ENCODE measurements at places on chromosomes 16 and 17. TPM values are rescaled to one million over a fixed set of nuclear protein-coding genes. Genes with fewer than 3 reads are reported as not detected.

Gene CAPNS2
- 0.19 TPM for polyA plus RNA-seq

Gene KCNH6
- not detected for polyA plus RNA-seq

Gene PRR35
- not detected for polyA plus RNA-seq

- no peak for DNase-seq
Observed at GRCh38 chr17:78479369-78479768, 97.8 kb downstream of the DNAH17 start.

DNA sequence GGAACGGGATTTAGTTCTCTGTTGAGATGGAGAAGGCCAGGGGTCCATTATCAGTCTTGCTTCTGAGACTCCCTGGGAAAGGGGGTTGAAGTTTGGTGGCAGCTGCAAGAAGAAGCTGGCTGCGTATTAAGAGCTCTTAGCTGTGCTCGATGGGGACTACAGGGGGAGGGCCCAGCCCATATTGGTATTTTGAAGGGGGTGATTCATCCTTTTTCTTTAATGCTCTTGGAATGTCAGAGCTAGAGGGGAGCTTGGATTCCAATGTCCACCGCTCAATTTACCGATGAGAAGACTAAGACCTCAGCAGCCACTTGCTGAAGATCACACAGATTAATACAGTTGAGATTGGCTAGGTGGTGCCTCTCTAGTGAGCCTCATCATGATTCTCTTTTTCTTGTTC is 5.0 kb downstream of the NOG start:
- DNase-seq: peak; percentile 54

- DNase-seq: no peak
Observed at GRCh38 chr16:88014954-88015805, 63.9 kb downstream of the BANP start.

DNA sequence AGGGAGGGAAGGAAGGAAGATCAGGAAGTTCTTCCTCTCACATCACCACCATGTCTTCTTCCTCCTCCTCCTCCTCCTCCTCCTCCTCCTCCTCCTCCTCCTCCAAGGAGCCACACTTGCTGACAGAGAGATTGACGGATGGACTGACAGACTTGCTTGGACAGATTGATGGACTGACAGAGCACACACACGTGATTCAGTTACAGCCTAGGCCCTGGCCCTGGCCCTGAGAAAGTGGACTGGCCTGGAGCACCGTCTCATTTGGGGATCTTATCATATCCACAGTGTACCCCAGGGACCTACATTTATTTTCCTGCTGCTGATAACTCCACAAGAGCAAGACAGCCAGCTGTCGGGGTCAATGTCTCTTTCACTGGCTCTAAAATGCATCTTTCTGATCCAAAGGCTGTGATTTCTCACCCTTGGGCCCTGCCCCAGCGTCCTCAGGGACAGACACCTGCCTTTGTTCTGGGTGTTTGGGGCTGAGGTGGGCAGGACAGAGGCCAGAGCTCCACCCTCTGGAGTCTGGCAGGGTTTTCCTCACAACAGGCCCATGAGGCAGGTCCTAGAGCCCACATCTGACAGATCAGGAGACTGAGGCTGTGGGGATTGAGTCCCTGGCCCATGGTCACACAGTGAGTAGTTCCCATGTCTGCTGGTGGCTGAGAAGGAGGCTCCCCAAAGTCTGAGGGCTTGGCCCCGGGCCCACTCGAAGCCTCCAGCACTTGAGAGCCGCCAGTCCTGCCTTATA is 2.3 kb upstream of the P2RX1 start:
- no peak for DNase-seq

DNA sequence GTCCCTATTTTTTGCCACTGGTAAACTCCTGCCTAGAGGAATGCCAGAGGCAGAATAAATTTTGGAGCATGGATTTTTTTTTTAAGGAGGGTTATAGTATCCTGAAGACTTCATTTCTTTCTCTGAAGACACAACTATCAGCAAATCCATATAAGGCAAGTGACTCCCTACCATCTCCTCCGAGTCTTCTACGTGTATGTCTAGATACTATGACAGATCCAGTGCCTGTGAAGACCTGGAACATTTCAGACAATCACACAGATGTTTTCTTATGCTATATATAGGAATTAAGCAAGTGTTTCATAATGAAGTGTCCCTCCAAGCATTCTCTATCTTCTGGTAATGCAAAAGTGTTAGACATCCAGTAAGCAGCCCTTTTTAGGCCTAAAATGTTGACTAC is 255.5 kb upstream of the TBX2 start:
- no peak for DNase-seq

DNA sequence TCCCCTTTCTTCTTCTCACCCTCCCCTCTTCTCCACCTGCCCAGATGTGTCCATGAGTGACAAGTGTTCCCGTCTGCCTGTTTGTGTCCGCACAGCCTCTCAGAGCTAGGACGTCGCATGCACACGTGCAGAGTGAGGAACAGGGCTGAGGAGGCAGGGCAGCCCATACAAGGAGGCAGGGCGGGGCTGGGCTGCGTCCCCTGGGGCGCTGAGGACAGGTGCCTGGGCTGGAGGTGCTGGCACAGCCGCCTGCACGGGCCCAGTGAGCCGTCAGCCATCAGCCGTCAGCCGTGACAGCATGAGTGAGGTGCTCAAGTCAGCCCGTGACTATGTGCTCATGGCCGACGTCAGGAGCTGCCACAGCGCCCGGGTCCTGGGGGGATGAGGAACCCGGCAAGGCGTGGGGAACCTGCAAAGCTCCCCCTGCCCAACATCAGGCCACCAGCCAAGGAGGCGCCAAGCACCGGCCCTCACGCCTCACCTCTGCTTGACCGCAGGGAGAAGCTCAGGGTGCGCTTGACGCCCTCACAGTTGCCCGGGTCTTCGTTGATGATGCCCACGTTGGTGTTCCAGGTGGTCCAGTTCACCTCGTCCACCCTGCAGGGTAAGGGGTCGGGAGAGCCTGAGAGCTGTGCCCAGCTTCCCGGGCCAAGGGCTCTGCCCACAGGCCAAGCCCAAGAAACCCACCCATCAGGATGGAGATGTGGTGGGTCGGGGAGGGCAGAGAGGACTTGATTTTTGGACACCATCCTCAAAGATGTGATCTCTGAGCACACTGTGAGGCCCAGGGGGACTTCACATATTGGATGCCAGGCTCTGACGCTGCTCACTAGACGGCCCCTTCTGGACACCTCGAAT is 13.7 kb upstream of the TRPV3 start:
- no peak for DNase-seq

DNA sequence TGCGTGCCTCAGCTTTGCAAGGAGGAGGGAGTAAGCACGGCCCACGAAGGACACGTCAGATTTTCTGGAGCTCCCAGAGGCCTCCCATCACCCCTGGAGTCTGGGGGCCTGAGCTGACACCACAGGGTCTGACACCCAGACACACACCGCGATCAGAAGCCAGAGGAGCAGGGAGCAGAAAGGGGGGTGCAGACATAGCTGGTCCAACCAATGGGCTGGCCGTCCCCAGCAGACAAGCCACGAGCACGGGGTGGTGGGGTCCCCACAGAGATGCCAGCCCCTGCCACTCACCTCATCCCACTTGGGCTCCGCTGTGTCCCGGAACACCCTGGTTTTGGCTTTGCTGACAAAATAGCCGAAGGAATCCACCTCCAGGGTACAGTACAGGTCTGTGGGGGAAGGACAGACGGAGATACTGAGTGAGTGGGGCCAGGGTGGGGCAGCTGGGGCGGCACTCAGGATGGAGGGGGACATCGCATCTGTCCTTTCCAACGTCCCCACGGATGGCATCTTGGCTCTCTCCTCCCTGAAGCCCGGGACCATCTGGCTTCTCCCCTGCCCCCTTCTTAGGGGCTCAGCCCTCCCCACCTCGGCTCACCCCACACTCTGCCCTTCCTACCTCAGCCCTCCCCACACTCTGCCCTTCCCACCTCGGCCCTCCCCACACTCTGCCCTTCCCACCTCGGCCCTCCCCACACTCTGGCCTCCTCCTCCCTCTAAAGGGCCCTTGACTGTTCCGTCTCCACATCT is 53.5 kb downstream of the TIMM22 start:
- DNase-seq: no peak

GRCh38 chr17:80881306-80881705 is 110.3 kb upstream of the CHMP6 start:
- DNase-seq: no peak

DNA sequence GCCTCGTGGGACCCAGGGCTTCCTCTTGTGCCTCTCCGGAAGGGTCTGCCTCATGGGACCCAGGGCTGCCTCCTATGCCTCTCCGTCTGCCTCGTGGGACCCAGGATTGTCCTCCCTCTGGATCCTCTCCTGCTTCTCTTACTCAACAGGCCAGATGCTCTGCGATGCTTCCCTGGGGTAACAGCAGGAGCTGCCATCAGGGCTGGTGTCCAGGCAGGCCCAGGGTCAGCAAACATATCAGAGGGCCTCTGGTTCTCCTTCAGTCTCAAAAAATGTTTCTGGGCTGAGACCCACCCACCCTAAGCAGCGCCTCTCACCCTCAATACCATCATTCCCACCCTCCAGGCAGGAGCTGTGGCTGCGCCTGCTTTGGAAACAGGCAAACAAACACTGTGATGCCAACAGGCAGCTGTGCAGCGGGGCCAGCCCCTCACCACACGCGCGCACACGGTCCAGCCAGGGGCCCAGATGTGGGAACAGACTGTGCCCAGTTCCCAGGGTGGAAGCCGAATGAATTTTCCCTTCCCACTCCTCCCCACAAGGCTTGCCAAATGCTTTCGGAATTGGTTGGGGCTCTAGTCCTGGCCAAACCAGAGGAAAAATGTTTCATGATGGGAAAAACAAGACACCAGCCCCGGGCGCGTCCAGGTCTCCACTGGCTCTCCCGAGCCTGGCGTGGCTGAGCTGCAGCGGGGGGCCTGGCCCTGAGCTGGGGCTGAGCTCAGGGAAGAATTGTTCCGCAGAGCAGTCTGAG is 11.3 kb downstream of the TIMM22 start:
- DNase-seq: no peak
